Upper lobe of left lung (tissue), 6 donors: ENCODE measurements at places on chromosomes 13 and 19. TPM values are rescaled to one million over a fixed set of nuclear protein-coding genes. Genes with fewer than 3 reads are reported as not detected.

GRCh38 chr19:5131031-5131505, 162.2 kb downstream of the KDM4B start:
- DNase-seq = peak; percentile 80

DNA sequence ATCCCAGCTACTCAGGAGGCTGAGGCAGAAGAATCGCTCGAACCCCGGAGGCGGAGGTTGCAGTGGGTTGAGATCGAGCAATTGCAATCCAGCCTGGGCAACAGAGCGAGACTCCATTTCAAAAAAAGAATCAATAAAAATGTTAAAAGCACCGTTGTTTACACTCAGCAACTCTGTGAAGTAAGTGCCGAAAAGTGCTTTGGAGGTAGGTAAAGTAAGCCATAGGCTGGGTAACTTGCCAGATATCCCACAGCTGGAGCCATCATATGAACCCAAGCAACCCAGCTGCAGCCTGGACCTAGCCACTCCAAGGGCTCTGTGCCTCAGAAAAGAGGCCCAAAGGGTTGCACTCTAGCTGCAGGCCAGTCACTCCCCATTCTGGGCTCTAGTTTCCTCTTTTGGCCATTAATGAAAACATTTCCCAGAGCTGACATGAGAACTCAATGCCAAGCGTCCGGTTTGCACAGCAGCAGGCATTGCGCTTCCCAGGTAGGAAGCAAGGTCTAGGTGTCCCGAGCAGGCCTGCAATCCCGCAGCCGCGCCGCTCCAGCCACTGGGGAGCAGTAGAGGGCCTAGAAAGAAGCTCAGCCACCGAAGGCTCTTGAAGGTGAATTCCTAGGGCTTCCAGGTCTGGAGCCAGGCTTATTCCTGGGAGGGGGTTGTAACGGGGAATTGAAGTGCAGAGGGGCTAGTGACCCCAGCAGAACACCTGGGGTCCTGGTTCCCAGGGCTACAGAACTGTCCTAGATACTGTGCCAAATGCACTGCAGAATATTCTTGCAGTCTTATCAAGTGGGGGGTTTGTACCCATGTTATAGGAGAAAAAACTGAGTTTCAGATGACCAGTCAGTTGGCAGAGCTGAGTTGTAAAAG, 4.1 kb upstream of the CD79A start:
- DNase-seq = peak; percentile 86

DNA sequence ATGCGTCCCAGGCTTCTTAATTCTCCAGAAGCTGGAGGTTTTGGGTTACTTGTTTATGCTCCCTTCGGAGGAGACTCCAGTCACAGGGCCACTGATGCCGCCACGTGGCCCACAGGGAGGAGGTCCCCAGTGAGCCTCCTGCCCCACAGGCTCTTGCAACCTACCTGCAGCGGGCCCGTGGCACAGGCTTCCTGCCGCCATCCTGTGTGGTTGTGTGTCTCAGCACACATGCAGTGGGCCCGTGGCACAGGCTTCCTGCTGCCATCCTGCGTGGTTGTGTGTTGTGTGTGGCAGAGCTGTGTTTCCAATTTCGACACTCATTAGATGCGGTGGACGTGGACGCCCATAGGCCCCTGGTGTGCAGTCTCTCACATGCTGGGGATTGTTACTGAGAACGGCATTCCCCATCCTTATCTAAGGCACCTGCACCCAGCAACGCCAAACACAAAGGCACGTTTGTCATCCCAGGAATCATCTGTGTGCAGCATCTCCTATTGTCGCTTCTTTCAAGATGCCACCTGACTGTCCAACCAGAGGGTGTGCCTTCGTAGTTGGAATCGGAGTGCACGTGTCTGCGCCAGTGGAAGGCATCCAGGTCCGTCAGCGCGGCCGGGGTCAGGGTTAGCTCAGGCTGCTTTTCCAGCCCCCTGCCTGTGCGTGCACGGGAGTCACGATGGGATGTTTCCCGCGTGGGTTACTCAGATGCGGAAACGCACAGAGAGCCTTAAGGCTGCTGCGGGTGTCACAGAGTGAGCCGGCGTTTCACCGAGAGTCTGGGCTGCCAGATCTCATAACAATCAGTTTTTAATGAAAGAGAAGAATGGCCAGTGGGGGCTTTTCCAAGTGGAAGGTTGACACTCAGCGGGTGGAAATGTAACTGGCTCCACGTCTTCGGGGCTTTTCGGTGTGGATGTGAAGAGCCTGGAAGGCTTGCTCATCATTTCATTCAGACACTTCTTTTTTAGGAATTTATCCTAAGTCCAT, 119.8 kb downstream of the ATP11A start:
- peak; percentile 69 for DNase-seq

DNA sequence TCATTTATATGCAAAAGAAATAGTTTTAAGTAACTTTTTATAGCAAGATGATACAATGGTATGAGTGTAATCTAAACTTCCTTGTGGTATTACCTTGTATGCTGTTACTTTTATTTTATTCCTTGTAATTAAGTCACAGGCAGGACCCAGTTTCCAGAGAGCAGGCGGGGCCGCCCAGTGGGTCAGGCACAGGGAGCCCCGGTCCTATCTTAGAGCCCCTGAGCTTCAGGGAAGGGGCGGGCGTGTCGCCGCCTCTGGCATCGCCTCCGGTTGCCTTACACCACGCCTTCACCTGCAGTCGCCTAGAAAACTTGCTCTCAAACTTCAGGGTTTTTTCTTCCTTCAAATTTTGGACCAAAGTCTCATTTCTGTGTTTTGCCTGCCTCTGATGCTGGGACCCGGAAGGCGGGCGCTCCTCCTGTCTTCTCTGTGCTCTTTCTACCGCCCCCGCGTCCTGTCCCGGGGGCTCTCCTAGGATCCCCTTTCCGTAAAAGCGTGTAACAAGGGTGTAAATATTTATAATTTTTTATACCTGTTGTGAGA, 10.2 kb downstream of the PLPPR3 start:
- DNase-seq = no peak

DNA sequence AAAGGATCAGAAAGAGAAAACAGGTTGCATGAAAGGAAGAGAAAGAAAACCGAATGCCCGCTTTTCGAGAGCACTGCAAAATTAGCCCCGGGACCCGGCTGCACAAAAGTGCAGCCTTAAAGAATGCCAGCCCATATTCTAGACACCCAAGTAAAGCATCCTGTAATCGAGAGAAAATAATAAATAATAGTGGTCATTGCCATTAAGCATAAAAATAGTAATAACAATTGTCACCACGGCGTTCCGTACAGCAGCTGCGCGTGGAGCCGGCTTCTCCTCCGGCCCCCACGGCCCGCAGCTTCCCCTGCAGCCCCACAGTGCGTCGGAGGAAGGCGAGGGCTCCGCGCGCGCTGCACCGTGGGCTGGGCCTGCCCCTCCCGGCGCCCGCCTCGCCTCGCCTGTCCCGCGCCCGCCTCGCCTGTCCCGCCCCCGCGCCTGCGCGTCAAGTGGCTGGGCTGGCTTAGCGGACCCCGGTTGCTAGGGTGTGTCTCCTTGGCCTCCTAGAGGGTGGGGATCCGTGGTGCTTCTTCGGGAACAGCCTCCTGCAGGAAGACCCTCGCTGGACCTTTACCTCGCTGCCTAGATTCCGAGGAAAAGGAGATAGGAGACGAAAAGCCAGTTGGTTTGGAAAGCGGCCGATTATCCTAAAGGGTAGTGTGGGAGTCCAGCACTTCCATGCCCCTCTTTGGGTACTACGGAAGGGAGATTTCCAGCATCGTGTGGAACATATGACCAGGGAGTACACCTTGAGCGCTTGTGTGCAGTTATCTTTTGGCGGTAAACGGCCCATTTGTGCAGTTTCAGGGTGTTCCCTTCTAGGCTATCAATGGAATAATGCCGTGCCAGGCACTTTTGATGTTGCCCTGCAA, at the start of gene LRRC63:
Gene LRRC63 (plus strand): TSS at position 446 of the 869 bp plus-strand sequence. CDS start 1,107 bp downstream, outside the sequence.
- peak; percentile 93 for DNase-seq

- DNase-seq = no peak
These were observed 6.0 kb upstream of the KXD1 start for GRCh38 chr19:18551631-18552030.

- no peak for DNase-seq
These were observed 695.3 kb downstream of the DACH1 start for GRCh38 chr13:71171740-71172139.

DNA sequence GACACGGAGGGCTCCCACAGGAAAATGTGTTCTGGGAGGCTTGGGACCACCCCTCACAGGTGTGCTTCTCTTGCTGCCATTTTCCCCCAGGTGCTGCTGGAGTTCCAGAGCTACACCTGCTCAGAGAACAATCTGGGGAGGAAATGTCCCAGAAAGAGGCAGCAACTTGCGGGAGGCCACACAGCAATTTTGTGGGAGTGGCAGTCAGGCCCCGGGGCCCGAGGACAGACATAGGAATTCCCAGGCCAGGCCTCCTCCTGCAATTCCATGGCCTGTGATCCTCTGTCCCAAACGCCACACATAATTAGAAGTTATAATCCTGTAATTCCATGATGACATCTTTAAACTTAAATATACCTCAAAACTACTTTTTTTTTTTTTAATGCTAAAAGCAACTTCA, 1.8 kb downstream of the RHPN2 start:
- DNase-seq = no peak

GRCh38 chr19:2973229-2973628, 4.1 kb upstream of the TLE6 start:
- no peak for DNase-seq

DNA sequence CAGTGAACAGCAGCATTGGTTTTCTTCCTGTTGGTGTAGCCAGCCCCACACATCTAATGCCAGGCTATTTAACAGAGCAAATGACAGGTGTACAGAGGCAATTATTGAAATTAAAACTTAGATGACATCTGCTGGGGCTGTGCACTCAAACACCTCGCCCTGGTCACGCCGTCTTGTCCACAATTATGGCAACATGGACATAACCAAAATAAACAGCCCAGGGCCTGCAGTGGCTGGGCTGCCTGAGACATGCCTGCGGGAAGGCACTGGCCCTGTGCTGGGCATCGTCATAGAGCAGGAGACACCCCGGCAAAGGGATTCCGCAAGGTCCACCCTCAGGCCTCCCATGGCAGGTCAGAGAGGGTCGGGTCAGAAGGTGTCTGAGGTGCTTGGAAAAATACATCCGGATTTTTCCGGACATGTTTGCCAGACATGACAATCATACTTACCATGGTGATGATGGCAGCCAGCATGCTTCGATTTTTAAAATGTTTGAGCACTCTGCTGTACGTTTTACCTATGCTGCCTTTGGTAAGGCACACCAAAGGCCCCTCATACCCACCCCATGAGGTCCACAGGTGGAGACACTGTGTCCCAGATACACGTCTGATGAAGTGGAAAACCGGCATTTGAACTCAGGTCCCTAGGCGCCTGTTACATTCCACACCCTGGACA, 47.8 kb downstream of the TSHZ3 start:
- DNase-seq = peak; percentile 20

DNA sequence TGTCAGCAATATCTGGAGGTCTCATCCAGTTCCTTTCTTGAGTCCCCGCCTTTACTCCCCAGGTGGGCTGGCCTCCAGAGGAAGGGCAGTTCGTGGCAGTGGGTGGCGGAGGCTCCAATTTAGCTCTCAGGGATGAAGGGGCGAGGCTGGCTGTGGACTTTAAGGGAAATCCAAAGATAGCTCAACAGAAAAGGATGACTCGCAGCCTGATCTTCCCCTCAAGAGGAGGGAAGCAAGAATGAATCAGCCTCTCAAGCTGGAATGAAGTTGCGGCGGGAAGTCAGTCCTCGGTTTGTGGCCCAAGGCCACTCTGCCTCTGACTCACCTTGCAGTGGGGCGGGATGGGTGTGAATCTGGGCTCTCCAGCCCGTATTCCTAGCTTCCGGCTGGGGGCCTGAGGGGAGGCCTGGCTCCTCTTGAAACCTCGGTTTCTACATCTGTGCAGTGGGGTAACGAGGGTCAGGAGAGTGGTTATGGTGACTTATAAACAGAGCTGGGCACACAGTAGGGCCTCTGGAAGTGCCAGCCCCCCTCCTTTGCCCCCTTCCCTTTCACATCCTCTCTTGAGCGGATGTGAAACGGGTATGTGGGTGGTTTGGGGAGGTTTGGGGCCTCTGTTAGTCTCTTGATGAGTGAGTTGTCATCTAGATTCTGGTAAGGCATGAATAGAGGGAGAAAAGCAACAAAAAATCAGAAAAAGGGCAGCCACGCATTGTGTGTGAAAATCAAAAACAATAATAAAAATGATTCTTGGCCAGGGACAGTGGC, 10.5 kb upstream of the SMG9 start:
- peak; percentile 76 for DNase-seq

GRCh38 chr13:97875911-97876310, 77.6 kb upstream of the IPO5 start:
- DNase-seq = no peak

DNA sequence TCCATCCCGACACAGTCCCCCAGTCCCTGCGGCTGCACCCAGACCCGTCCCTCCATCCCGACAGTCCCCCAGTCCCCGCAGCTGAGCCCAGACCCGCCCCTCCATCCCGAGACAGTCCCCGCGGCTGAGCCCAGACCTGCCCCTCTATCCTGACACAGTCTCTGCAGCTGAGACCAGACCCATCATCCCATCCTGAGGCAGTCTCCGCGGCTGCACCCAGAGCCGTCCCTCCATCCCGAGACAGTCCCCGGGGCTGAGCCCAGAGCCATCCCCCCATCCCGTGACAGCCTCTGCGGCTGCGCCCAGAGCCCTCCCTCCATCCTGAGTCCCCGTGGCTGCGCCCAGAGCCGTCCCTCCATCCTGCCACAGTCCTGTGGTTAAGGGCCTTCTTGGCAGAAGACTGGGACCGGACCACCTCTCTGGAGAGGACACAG, 28.8 kb upstream of the TMEM255B start:
- no peak for DNase-seq

GRCh38 chr19:18205200-18205892, 1.5 kb upstream of the RAB3A start:
- DNase-seq = peak; percentile 82

DNA sequence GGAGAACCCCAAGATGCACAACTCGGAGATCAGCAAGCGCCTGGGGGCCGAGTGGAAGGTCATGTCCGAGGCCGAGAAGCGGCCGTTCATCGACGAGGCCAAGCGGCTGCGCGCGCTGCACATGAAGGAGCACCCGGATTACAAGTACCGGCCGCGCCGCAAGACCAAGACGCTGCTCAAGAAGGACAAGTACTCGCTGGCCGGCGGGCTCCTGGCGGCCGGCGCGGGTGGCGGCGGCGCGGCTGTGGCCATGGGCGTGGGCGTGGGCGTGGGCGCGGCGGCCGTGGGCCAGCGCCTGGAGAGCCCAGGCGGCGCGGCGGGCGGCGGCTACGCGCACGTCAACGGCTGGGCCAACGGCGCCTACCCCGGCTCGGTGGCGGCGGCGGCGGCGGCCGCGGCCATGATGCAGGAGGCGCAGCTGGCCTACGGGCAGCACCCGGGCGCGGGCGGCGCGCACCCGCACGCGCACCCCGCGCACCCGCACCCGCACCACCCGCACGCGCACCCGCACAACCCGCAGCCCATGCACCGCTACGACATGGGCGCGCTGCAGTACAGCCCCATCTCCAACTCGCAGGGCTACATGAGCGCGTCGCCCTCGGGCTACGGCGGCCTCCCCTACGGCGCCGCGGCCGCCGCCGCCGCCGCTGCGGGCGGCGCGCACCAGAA, 1.1 kb downstream of the SOX1 start:
- no peak for DNase-seq

- DNase-seq = no peak
These were observed 531.7 kb downstream of the SLITRK1 start for GRCh38 chr13:83350569-83350968.

The LIM2 gene
- not detected for total RNA-seq

The ZNF554 gene
- 11.5 TPM for total RNA-seq

The ZNF222 gene
- total RNA-seq = 4.3 TPM

The SHC2 gene
- total RNA-seq = 14.4 TPM

The TTC9B gene
- not detected for total RNA-seq

The RDH8 gene
- not detected for total RNA-seq

The ZNF729 gene
- total RNA-seq = not detected

The ARHGAP33 gene
- 37.6 TPM for total RNA-seq

The MEF2B gene
- 2.0 TPM for total RNA-seq

The APOC1 gene
- total RNA-seq = 397 TPM

The WASF3 gene
- total RNA-seq = 13.0 TPM
